ENCODE measurements at places on chromosomes 11 and 22. TPM values are rescaled to one million over a fixed set of nuclear protein-coding genes. Genes with fewer than 3 reads are reported as not detected.

GRCh38 chr11:12687216-12687623 is 13.0 kb downstream of the TEAD1 start:
- no peak for DNase-seq

Gene MYRF
- 0.27 TPM for total RNA-seq

- DNase-seq = no peak
These were observed 11.7 kb downstream of the LIMK2 start for GRCh38 chr22:31223786-31224191.

DNA sequence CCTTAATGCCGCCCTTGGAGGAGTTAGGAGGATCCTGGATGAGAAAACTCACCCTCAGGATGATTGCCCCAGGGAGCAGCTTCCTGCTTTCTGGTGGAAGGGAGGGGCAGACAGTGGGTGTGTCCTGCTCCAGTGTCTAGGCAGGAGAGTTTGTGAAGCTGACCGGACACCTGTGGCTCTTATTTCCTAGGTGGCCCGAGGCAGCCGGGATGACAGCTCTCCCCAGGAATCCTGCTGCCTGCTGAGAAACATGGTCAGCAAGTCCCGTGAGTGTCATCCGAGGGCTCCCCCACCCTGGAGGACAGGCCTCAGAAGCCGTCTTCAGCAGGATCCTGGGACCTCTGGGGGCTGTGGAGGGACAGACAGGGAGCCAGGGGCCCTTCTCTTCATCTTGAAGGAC is 50.4 kb downstream of the ST3GAL4 start:
- no peak for DNase-seq

Gene SOX10
- total RNA-seq = not detected

Gene CNIH2
- 2.7 TPM for total RNA-seq

DNA sequence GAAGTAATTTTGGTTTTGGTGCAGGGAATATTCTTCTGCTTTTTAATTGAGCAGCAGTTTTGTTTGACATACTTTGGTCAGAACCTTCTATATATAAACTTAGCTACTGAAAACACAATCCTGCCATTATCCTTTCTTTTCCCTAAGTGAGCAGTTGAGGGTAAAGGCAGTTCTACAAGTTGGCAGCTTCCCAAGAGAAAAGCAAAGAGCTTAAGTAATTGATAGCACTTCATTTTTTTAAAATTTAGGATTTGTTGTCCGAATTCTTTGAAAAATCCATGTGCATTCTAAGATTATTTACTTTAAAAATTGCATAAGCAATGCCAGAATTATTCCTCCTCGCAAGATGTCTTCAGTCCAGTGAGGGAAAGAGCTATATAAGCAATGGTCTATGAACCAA is 1394.1 kb downstream of the FAM181B start:
- DNase-seq = no peak

Gene SUSD2
- 0.81 TPM for total RNA-seq

Gene RIMBP3B
- total RNA-seq = 1.6 TPM

DNA sequence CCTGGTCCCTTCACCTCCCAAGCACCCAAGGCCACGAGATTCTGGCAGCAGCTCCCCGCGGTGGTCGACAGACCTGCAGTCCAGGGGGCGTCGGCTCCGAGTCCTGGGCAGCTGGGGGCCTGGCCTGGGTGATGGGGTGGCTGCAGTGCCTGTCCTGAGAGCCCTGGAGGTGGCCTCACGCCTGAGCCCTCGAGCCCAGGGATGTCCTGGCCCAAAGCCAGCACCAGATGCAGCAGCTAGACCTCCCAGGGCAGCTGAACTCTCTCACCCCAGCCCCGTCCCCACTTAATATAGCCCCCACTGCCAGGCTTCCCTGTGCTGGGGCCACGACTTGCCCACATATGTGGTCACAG is 6.6 kb downstream of the LMNTD2 start:
- DNase-seq = no peak

Gene MS4A14
- total RNA-seq = under 0.01 TPM

GRCh38 chr11:101129203-101129943 is at the start of gene PGR:
PGR (minus strand) TSS chr11:101129813; CDS start chr11:101129070, 743 bp downstream.
- DNase-seq = no peak

Gene CD248
- total RNA-seq = 1.1 TPM

GRCh38 chr22:22110548-22111266 is 128.1 kb upstream of the TOP3B start:
- peak; percentile 57 for DNase-seq

DNA sequence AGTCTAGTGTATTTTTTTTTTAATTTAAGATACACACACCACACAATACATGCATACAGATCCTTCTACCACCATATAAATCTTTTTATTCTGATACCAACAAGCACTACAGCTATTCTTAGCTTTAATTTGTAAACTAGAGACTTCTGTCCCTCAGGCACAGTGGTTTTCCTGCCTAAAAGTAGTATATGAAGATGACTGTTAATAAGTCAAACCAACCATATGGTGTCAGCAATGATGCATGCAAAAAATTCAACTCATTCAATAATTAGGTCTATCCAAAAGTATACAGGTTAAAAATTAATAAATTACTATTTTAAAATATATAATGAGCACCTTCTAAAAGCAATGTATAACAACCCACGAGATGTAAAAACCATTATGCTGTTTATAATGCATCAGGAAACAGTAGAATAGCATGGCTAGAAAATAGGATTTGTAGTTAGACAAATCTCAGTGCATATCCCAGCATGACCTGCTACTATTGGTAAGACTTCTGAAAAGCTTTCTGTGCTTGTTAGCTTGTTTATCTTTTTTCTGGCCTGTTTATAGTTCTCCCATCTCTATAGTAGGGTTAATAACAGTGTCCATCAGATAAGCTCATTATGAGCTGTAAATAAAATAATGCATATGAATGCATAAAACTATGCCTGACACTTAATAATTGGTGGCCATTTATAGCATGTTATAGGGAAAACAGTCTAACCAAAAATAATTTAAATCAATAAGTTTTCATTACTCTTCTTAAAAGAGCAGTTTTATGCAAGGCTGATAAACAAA is 10.2 kb downstream of the RAB38 start:
- no peak for DNase-seq

Gene POU2AF3
- total RNA-seq = not detected

- DNase-seq = peak; percentile 67
These were observed at the start of gene FAM181B for GRCh38 chr11:82733444-82734119. FAM181B (minus strand) TSS chr11:82733864; CDS start chr11:82733729, 135 bp downstream.

- no peak for DNase-seq
These were observed 455.1 kb upstream of the ARHGAP42 start for GRCh38 chr11:100232006-100232405.

- no peak for DNase-seq
These were observed 652.0 kb upstream of the CCDC90B start for GRCh38 chr11:83938148-83938547.

GRCh38 chr11:96195671-96196070 is 147.3 kb downstream of the MAML2 start:
- DNase-seq = no peak

GRCh38 chr11:111438168-111438567 is 59.1 kb upstream of the POU2AF1 start:
- no peak for DNase-seq

DNA sequence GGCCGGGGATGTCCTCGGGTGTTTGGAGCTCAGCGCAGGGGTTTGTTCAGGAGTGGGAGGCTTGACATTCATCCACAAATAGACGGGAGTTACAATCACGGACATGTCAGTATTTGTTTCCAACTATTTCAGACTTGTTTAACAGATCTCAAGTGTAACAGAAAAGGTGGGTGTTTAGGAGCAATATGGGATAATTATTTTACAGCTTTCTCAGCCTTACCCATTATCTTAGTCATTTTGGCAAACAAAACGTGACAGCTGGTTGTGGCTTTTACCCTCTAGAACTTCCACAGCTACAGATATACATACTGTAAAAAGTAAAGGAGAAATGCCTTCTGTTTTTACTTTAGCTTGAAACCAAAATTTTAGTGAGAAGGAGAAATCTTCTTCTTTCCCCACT is 178.7 kb upstream of the TMEM45B start:
- no peak for DNase-seq

DNA sequence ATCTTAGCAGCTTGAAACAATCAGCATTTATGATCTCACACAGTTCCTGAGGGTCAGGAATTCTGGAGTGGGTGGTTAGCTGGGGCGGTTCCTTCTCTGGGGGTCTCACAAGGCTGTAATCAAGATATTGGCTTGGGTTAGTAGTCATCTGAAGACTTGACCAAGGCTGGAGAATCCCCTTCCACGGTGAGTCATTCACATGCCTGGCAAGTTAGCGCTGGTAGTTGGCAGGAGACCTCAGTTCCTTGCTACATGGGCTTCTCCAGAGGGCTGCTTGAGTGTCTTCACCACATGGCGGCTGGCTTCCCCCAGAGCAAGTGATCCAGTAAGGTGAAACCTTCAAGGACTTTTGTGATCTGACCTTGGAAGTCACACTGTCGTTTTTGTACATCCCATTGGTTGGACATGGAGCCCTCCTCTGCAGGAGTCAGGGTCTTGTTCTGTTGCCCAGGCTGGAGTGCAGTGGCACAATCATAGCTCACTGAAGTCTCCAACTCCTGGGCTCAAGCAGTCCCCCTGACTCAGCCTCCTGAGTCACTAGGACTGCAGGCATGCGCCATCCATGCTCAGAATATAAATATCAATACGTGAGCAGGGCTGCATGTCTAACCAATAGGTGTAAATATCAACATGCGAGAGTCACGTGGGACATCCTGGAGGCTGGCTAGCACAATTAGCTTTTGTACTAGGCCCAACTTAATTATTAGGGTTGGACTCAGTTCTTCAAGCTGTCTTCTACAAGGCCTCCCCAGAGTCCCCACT is 7.2 kb upstream of the NIPSNAP1 start:
- peak; percentile 44 for DNase-seq

DNA sequence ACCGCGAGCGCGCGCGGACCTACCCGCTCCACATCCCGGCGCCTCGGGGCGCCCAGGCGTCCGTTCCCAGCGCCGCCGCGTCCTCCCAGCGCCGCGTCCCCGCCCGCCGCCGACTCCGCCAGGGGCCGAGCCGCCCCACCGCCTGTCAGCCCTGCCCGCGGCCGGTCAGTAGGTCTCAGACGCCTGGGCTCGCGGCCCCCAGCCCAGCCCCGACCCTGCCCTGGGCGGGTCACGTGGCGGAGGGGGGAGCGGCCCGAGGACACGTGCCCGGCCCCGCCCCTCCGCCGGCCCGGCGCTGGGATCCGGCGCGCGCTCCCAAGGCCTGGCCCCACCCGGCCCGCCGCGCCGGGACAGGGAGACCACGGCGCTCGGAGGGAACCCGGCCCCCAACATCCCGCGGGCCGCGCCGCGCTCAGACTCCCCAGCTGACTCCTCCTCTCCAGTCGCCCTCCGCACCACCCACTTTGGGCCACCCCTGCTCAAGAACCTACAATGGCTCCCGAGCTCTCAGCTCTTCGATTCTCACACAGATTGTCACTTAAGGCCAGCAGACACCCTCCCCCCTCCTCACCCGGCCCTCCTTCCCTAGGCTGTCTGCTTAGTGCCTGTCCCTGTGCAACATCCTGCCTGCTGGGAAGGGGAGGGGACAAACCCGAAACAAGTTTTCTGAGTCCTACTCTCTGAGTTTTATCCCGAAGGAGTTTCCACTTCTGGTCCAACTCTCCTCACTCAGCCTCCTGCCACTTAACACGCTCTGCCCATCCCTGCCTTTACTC is at the start of gene RAB3IL1:
RAB3IL1 (minus strand) TSS at position 233 of the 776 bp plus-strand sequence; CDS start at position 34, 199 bp downstream.
- no peak for DNase-seq

GRCh38 chr11:61782841-61783240 is 9.6 kb downstream of the TMEM258 start:
- DNase-seq = no peak

- no peak for DNase-seq
These were observed 3.4 kb upstream of the MCAM start for GRCh38 chr11:119320240-119320775.

GRCh38 chr11:96785073-96785472 is 395.3 kb downstream of the JRKL start:
- DNase-seq = no peak

- no peak for DNase-seq
These were observed 6.6 kb downstream of the TNKS1BP1 start for GRCh38 chr11:57318178-57318577.

- DNase-seq = no peak
These were observed 1371.2 kb downstream of the BRD1 start for GRCh38 chr22:48456449-48456848.

GRCh38 chr11:125588505-125588904 is 4.1 kb upstream of the STT3A start:
- DNase-seq = no peak

DNA sequence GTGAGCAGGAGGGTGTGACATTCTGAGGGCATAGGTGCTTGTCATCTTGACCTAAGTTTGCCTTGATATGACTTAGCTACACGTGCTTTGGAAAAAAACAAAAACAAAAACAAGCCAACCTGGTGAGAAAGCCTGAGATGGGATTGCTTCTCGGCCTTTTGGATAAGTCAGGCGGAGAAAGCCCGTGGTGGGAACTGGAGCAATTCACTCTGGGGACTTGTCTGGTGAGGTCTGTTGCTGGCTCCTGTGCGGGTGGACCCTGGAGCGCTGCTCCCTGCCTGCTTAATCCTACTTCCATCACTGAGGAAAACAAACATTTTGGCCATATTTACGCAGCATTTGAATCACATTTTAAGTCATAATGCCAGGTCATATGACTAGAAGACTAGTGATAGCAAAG is 100.3 kb downstream of the SNX19 start:
- no peak for DNase-seq

Gene ASCL2
- total RNA-seq = 6.7 TPM

Gene CASP5
- 0.27 TPM for total RNA-seq

Gene CABP4
- 1.6 TPM for total RNA-seq

- peak; percentile 95 for DNase-seq
These were observed 79.6 kb downstream of the ME3 start for GRCh38 chr11:86592659-86593451.

DNA sequence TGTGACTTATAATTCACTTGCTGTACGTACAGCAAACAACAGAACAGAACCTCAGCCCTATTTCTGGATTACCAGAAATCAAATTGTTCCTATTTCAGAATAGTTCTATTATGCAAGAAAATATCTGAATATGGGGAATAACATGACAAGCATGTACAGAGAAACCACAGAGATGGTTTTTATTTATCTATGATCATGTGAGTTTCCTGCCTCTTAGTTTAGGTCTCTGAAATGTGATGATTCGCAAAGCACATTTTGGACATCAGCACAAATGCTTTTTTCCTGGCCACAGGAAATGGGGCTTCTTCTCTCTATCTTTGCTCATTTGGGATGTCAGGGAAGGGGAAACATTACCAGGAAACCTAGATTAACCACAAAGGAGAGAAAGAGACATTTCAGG is 266.7 kb upstream of the CTSC start:
- DNase-seq = no peak

DNA sequence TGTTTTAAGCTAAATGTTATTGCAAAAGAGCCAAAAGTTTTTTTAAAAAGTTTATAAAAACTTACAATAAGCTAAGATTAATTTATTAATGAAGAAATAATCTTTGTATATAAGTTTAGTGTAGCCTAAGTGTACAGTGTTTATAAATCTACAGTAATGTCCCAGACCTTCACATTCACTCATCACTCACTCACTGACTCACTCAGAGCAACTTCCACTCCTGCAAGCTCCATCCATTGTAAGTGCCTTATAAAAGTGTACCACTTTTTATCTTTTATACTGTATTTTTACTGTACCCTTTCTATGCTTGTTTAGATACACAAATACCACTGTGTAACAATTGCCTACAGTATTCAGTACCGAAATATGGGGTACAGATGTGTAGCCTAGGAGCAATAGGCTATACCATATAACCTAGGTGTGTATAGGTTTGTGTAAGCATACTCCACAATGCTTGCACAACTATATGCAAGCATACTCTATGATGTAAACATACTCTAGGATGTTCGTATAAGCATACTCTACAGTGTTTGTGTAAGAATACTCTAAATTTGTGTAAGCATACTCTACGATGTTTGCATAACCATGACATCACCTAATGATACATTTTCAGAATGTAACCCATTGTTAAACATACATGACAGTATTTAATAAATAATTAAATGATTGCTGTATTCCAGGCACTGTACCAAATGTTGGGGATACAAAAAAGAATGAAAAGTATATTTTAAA is 953.0 kb downstream of the KCNA4 start:
- DNase-seq = no peak

All from hematopoietic multipotent progenitor cell (in vitro differentiated cells).